ENCODE measurements at places on chromosomes 16 and 17. TPM values are rescaled to one million over a fixed set of nuclear protein-coding genes. Genes with fewer than 3 reads are reported as not detected.

SNAI3 gene
- total RNA-seq = not detected

CCDC182 gene
- not detected for total RNA-seq

RHBDL3 gene
- total RNA-seq = 0.26 TPM

NUPR1 gene
- total RNA-seq = 21.2 TPM

PIRT gene
- not detected for total RNA-seq

IL21R gene
- 14.4 TPM for total RNA-seq

HAP1 gene
- total RNA-seq = 0.40 TPM

KRTAP4-6 gene
- not detected for total RNA-seq

UBE2I gene
- 69.0 TPM for total RNA-seq

MEIOC gene
- total RNA-seq = 0.13 TPM

CPSF4L gene
- not detected for total RNA-seq

INCA1 gene
- total RNA-seq = 0.32 TPM

EVI2B gene
- total RNA-seq = 0.52 TPM

NACA2 gene
- total RNA-seq = not detected

TNFRSF17 gene
- total RNA-seq = not detected

BIRC5 gene
- total RNA-seq = 20.0 TPM

NUDT21 gene
- 54.5 TPM for total RNA-seq

SAMD14 gene
- 10.7 TPM for total RNA-seq

SLC52A1 gene
- total RNA-seq = not detected

KRTAP4-9 gene
- total RNA-seq = not detected

KRT27 gene
- not detected for total RNA-seq

FLOT2 gene
- total RNA-seq = 60.4 TPM

NEUROD2 gene
- not detected for total RNA-seq

AHSP gene
- 0.39 TPM for total RNA-seq

MYOCD gene
- not detected for total RNA-seq
